ENCODE measurements at places on chromosomes 4 and X.

DNA sequence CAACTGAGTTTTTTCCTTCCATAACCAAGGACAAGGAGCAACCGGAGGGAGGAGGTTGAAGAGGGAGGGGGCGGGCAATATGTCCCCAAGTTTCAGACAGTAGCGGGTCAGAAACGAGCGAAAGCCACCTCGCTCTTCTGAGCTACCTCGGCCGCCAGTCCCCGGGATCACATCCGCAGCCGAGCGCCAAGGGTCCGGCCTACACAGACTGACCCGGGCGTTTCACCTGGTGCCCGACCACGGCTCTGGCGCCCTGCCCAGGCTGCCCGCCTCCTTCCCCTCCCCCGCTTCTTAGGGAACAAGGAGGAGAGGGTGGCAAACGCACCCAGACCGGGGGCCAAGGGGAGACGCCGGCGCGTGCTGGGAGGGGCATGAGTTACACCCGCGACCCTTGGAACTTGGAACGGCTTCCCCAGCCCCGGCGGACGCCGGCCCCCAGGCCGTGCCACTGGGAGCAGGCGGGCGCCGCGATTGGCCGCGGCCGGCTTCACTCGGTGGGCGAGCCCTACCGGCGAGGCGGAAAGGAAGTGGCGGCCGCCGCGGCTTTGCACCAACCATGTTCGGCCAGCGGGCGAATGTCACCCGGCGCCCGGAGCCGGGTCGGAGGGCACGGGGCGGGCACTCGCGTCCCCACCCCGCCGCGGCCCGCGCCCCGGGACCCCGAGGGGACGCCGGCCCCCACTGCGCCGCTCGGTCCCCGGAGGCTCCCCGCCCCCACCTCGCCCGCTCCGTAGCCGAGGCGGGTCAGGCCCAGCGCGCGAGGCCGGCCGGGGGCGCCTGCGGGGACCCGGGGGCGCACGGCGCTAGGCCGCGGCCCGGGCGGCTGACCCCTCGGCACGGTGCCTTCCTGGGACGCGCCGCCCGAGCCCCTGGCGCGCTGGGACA, 1.5 kb downstream of the IRF2 start:
- peak; percentile 83 for DNase-seq

- no peak for DNase-seq
Observed at GRCh38 chrX:8010105-8010504, 82.9 kb upstream of the PNPLA4 start.

DNA sequence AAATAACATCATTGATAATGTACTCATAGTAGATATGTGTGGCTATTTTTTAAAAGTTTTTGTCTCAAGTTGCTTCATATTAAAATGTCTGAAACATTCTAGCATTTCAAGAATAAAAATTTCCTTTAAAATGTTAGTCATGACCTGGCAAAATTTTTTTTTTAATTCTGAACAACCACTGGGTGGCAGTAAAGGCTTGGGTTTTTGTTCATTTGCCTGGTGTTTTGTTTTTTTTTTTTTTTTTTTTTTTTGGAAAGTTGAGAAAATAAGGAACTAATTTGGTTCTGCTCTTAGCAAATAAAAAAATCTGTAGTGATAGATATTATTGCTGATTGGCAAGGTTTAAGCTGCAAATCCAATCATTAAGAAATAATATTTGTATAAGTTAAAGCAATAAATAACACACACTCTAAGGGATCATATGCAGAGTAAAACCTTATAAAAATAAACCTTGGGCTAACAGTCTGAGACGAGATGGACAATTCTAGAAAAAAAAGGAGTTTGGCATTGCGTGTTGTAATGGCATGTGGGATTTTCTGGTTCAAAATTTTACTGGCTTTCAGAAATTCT, 81.4 kb downstream of the CEP44 start:
- DNase-seq, result peak; percentile 34

GRCh38 chr4:68872643-68873502, 57.1 kb downstream of the UGT2B10 start:
- DNase-seq, result no peak

DNA sequence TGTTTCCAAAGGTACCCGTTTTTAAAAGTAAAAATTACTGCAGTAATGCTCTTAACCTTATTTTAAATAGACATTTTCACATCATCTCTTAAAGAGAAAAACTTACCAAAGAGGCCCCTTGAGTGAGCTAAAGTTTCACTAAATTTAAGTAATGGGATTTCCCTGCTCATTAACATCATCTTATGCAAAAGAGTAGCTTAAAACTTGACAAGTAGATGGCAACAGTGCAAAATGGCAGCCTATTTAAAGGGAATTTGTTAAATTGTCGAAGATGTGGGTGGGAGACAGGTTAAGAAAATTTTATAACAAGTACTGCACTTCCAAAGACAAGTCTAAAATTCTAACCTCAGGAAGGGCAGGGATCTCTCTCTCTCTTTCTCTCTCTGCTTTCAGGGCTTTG, 271.7 kb upstream of the LDB2 start:
- peak; percentile 25 for DNase-seq

DNA sequence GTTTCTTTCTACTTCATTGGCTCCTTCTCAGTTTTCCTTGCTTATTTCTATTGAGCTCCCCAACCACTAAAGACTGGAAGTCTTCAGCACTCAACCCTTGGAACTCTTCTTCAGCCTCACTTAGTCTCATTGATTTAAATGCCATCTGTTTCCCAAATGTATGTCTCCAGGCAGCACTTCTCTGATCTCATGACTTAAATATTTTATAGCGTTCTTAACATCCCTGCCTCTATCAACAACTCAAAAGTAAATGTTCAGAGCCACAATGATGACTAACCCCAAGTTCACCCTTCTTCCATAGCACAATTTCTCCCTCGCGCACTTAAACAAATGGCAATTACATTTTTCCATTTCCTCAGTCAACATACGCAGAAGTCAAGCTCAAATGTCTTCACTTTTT, 1393.3 kb downstream of the ARAP2 start:
- DNase-seq, result no peak

DNA sequence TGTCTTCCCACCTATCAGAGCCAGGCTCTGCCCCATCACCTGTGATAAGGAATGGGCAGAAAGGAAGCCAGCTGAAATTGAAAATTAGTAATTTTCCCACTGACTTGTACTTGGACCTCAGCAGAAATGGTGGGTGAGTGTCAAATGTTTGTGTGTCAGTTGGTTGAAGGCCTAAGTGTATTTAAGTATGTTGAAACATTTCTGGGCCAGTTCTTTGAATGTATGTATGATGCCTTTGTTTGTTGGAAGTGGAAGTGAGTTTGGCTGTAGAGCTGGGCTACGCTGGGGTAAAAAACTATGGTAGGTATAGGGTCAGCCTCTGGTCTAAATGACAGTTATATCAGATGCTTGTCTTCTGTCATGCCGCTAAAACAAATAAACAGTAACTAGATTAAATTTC, 27.7 kb downstream of the JADE1 start:
- no peak for DNase-seq

DNA sequence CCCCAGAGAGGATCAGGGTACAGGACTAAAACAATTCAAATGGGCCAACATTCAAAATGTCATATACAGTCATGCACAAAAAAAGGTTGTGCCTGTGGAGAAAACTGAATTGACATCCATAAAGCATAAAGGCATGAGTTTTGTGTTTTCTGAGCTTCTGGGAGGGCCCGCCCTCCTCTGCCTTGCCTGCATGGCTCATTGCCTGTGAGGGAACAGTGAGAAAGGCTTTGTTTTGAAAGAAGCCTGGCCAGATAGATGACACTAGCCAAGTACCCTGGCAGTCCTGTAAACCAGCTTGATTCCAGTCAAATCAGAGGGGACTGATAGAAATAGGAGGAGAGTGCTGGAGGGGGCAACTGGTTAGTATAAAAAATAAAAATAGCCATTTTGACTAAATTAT, 194.3 kb downstream of the KIT start:
- DNase-seq, result no peak

GRCh38 chr4:153502584-153502983, 36.4 kb downstream of the TMEM131L start:
- no peak for DNase-seq

DNA sequence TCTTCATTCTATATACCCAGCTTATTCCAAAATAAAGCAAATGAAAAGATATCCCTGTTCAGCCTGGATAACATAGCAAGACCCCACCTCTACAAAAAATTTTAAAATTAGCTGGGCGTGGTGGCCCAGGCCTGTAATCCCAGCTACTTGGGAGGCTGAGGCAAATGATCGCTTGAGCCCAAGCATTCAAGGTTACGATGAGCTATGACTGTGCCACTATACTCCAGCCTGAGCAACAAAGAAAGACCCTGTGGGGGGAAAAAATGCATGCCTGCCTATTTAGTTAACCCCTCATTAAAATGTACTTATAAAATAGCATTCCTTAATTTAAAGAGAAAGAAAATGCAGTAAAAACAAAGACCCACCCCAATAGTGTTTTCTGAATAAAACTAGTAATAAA, 9.3 kb downstream of the PRSS12 start:
- no peak for DNase-seq

DNA sequence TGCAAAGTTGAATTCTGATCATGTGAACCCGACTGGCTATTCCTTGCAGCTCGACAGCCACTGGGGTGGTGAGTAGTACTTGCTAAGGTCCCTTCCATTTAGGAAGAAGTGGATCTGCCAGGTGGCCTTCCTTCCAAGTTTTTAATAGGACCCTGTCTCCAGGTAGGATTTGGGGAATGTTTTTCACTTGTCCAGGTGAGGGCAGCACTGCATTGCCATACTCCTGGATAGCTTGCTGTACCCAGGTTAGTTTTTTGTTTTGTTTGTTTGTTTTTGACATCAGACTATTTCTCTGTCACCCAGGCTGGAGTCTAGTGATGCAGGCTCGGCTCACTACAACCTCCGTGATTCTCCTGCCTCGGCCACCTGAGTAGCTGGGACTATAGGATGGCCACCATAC, 29.8 kb downstream of the SAGE1 start:
- peak; percentile 0 for DNase-seq

- DNase-seq, result no peak
Observed at GRCh38 chrX:133697656-133698055, 282.4 kb upstream of the GPC4 start.

DNA sequence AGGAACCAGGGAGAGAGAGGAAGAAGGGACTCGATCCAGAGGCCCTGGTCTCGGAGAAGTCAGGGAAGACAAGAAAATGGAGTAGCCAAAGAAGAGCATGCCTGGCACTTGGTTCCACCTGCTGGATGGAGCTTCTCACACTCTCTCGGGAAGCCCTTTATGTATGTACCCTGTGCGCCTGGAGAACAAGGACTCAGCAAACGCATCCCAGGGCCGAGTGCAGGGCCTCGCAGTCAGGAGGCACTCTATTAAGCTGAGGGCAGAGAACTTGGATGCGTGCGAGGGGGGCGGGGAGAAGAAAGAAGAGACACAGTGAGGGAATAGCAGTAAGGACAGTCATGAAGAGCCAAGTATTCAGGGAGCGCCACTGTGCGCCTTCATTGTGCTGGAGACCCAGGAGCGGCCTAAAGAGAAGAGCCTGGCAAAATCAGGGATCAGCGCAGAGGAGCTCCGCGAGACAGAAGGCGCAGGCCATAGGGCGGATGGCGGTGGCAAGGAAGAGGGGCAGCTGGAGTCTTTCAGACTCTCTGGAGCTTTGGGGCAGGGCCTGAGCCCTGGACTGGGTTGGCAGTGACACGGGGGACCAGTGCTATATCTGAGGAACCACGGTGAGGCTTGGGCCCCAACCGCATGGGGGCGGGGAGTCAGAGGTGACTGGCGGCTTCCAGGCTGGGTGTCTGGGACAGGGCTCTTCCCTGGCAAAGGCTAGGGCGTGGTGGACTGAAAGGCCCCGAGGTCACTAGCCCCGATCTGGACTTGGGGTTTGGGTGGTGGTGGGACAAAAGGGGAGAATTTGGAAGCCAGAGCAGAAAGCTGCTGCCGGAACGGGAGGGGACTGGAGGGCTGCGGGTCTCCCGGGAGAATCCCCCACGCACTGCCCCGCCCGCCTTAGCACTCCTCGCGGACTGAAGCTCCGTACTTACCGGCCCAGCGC, 1.9 kb upstream of the SEPTIN6 start:
- no peak for DNase-seq

GRCh38 chrX:46179748-46180147, 365.5 kb downstream of the ZNF674 start:
- DNase-seq, result no peak

DNA sequence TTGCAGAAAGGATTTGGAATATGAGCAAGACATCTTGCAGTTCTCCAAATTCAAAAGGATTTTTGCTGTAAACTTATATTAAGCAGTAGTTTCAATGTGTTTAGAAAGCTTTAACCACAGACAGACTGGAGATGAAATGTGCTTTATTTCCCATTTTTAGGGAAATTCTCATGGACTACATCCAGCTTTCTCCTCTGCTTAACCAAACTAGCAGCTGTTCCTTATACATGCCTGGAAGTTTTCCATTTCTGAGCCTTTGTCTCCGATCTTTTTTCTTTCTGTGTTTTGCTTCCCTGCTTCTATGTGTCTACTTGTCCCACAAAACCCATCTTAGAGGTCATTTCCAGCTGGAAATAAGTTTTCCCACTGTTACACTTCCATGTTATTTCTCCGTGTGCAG, 41.6 kb downstream of the TMA16 start:
- DNase-seq, result no peak

DNA sequence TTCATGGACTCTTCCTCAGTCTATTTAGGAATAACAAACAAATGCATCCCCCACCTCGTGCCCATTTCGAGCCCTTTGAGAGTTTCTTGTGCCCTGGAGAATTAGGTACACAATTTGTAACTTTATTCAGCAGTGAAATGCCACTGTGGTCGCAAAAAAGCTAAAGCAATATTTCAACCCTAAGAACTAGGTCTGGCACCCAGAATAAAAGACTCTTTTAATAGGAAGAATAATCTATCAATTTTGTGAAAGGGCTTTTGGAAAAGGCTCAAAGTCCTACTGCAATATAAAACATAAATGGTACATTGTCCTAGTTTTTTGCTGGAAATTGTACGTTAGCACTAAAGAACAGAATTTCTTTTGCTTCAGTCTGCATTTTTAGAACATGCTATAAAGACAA, 304.6 kb upstream of the TENM3 start:
- no peak for DNase-seq

DNA sequence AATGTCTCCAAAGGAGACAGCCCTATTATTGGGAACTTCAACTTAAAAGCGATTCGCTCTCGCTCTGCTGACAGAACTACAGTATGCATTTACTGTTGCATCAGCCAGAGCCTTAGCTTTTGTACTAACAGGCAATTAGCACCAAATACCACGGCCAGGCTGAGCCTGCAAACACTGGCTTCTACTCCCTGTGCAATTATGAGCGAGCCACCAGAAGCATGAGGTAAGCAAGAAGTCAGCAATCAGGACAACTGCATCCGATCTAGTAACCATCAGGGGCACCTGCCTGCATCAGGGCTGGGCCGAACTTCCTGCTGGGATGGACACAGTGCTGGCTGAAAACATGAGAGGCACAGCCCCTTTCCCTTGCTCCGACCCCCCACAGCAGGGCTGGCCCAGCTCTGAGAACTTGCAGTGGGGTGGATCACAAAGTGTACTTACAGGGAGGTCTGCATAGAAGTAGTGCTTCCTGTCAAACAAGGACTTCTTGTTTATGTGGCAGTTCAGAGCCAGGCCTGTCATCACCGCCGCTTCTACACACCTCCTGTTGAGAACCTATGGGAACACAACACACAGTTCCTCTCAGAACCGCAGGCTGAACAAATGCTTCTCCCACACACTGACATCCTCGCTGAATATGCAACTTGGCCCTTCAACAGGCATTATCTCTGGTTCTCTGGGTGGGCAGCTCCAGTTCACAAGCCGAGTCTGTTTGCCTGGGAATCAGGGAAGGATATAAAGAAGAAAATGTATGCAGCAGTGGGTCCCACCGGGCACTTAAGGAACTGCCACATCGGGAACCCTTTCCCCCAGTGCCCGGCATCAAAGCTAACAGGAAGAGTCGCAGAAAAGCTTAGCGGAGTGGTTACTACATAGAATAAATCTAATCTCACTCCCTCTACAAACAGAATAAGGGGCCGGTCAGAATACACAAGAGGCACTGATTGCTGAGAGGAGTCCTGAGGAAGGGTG, 41.5 kb downstream of the GATB start:
- no peak for DNase-seq
